ENCODE measurements at places on chromosomes 4 and X.

GRCh38 chrX:154084449-154085300 is 12.8 kb downstream of the MECP2 start:
- DNase-seq = no peak

GRCh38 chr4:98466868-98467599 is 191.4 kb downstream of the TSPAN5 start:
- no peak for DNase-seq

DNA sequence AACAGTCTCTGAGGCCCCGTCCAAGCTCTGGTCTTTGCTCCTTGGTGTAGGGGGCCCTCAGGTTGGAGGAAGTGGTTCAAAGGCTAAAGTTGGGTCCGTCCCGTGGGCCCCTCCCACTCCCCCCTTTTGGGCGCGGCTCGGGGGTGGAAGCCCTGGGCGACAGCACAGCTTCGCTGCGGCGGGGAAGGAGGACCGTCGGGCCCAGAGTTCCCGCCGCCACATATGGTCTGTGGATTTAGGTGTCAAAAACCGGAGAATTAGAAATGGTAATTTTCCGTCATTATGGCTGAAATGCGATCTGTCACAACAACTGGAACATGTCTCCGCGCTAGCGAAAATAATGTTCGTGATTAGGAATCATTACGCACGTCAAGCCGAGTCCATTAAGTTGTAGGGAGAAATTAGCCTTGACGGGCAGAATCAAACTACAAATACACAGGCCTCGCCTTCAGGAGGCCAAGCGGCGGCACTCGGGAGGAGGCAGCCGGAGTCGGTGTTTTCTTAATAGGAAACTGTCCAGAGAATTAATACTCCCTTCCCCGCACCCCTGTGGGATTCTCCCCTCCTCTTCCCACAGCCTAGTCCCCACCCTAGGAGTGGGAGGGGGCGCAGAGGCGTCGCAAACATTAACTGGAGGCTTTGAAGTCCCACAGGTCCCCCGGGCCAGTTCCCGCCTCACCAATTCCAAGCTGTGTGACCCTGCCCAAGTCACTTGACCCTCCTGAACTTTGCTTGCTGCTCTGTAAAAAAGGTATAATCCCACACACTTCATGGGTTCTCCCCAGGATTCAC is 15.0 kb downstream of the NKX3-2 start:
- DNase-seq = no peak

GRCh38 chr4:2936773-2937145 is 26.4 kb downstream of the NOP14 start:
- no peak for DNase-seq

- DNase-seq = no peak
These were observed 40.1 kb downstream of the STIM2 start for GRCh38 chr4:26900765-26901164.

Measured in stimulated activated CD8-positive, alpha-beta memory T cell treated with anti-CD3 and anti-CD28 coated beads, Interleukin-2, amount 100 ng/mL, for 48 hours (primary cell).